ENCODE measurements at places on chromosomes 3 and 15.

DNA sequence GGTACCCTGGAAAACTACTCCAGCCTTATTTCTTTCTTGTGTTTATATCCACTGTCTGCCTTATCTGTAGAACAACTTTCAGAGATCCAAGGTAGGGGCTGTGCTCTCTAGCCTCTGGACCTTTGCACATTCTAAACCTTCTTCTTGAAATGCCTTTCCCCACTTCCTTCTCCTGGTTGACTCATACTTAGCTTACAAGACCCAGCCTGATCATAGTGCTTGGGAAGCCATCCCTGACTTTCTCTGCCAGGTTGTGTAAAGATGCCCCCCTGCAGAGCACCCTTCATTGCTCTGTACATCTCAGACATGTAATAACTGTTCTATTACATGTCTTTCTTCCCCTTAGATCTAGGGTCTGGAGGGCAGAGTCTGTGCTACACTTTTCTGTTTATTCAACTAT lies 50.1 kb downstream of the PPM1L start:
- no peak for DNase-seq

- no peak for DNase-seq
Observed at GRCh38 chr15:48395521-48396011, 64.3 kb downstream of the DUT start.

DNA sequence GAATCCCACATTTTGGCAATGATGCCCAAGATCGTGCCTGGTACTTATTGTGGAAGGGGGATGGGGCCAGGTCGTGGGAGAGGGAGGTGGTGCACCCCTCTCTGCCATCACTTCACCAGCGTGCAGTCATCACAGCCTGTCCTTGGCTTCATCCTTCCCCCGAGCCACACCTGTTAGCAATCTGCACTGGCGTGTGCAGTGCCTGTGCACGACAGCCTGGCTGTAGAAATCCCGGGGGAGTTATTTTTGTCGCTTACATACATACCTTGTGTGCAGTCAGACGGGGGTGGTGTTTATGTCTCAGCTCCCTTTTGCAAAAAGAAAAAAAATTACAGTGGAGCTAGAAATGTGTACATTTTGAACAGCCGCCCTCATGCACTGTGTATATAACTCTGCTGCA lies 216.0 kb downstream of the TLE3 start:
- no peak for DNase-seq

GRCh38 chr15:79282371-79283251 lies at the start of gene ANKRD34C:
Gene ANKRD34C (plus strand): TSS chr15:79282722. CDS start chr15:79293285, 10,563 bp downstream.
- DNase-seq: no peak

DNA sequence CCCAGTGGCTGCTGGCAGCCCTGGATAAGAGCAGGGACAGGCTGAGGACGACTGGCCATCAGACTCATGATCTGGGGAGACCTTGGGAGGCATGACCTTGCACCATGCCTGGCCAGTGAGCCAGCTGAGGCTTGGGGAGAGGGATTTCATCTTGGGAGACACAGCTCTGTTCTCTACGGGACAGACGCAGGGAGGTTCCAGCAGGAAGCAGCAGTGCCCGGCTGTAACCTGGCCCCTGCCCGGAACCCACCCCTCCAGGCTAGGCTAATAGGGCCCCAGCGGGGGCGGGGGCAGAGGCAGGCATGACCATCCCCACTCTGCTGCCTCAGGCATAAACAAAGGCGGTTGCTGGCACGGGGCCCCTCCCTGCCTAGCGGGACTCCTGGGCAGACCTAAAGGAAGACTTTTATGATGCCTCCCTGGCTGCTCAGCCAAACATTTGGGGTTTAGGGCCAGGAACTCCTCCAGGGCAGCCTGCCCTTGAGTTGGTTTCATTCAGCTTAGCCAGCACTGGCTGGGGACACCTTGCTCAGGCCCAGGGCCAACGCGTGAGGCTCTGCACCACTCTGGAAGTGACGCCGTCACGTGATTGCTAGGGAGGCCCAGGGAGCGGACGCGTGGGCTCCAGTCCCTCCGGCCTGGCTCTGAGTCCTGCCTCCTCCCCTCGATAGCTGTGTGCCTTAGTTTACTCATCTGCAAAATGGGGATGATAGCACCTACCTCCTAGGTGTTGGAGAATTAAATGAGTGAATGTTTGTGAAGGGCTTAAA lies 27.6 kb downstream of the HDAC11 start:
- DNase-seq: no peak

DNA sequence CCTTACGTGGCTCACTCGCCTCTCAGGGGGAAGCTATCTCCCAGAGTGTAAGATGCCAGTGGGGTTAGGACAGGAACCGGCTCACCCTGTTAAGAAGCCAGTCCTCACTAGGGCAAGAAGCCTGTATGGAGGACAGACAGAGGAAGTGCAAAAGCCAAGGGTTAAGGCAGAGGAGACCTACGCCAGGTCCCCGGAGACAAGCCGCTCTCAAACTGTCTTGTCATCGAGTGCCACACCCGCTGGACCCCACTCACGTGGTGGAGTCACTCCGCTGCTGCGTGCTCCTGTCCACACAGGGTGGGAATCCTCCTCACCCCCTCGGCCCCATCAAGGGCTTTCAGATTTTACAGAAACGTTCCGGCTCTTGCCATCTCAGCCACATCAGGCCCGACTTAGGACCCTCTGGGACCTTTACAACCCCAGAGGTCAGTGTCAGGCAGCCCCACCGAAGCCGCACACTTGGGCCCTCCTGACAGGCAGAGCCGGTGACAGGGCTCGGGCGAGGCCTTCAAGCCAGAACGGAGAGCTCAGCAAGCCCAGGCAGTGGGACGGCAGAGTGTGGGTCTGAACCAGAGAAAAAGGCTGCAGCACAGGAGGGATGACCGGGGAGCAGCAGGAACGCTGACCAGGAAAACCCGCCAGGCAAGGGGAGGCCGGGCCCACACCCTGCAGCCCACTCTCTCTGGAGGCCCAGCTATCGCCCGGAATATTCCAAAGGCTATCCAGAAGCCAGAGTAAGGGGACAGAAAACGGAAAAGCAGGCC lies 61.7 kb downstream of the XXYLT1 start:
- no peak for DNase-seq

GRCh38 chr3:79564192-79564591 lies 203.6 kb downstream of the ROBO1 start:
- DNase-seq: no peak
